ENCODE measurements at places on chromosomes 2 and 18.

GRCh38 chr2:223760838-223761502 lies 76.4 kb downstream of the AP1S3 start:
- peak; percentile 74 for DNase-seq

GRCh38 chr18:26335571-26336487 lies 109.6 kb downstream of the TAF4B start:
- DNase-seq, result peak; percentile 49

DNA sequence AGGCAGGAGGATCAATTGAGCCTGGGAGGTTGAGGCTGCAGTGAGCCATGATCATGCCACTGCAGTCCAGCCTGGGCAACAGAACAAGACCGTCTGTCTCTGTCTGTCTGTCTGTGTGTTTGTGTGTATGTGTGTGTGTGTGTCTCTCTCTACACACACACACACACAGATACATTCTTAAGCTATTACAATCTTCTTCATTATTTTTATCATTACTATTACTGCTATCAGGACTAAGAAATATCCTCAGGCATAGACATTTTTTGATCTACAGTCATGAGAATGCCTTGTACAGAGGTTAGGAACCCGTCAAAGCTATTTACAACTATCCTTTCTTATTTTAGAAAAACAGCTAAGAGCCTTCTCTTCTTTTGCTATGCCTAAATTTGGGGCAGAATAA lies 207.4 kb downstream of the NEDD4L start:
- no peak for DNase-seq

DNA sequence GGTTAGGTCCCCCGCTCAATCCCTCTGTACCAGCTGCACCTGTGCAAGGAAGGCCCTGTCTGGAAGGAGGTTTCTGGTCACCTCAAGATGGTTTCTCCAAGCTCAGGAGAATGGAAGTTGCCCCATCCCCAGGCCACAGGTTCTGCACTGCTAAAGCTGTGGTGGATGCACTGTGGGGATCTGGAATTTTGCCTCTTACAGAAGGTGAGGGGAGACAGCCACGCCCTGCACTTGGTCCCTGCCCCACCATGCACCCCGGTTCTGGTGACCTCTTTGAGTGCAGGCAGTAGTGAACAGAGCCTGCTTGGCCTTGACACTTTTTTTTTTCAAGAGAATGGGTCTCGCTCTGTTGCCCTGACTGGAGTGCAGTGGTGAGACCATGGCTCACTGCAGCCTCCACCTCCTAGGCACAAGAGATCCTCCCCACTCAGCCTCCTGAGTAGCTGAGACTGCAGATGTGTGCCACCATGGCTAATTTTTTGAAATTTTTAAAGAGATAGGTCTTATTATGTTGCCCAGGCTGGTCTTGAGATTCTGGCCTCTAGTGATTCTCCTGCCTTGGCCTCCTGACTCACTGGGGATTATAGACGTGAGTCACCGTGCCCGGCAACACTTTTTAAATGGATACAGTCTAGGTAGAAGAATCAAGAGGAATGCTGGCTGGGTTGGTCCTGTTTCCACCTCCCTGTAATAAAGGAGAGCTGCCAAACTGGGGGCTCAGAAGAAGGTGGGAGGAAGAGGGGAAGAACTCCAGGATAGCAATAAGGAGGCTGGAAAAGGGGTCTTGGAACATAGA lies 5.8 kb upstream of the NT5DC4 start:
- DNase-seq, result no peak

- no peak for DNase-seq
Measured at GRCh38 chr2:136750065-136750464, 15.3 kb upstream of the THSD7B start.

Data from fibroblast of gingiva (primary cell).